ENCODE measurements at places on chromosomes 12 and 14.
A peak's percentile ranks its signal among the peaks of the same experiment; 100 is the strongest.

DNA sequence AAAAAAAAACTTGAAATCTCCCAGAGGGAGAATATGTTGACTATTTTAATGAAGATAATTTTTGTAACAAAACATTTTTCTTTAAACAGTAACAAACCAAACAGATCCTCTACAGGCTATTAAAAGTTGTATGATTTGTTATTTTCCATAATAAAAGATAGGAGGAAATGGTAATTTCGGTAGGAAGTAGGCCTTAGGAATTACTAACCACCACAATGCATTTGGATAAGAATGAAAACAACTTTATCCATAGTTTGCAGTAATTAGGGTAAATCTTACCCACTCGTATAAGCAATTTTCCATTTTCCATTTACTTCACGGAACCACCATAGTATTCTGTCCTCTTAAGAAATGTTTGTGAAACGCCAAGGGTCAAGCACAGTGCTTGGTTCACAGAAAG is 6.0 kb downstream of the USP44 start:
- no peak for DNase-seq

GRCh38 chr14:64992328-64992885 is 5.7 kb downstream of the FNTB start:
- no peak for DNase-seq

DNA sequence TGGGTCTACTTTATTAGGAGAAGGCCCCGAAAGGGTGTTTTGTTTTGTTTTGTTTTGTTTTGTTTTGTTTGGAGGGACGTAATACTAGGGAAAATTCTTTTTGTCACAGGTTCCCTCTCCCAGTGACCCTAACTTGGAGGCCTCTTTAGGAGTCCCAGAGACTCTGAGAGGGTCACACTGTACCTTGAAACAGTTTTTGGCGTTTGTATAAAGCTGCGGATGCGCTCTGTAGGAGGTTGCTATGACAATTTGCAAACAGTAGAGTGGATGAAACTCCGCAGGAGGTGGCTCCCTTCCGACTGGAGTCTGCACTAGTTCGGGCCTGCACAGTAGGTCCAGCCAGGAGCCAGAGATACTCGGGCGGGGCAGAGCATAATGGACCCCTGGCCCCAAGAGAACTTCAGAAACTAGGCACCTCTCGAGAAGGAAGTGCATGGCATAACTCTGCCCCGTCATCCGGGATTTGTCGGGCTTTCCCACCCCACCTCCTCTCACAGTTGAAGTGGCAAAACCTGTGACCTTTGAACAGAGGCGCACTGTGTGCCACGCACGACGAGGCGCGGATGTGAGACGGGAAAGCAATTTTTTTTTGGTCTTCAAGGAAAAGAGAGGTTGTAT is 1.3 kb upstream of the DYRK2 start:
- peak; percentile 13 for DNase-seq

- DNase-seq, result no peak
Observed at GRCh38 chr14:72164420-72165228, 232.4 kb downstream of the RGS6 start.

DNA sequence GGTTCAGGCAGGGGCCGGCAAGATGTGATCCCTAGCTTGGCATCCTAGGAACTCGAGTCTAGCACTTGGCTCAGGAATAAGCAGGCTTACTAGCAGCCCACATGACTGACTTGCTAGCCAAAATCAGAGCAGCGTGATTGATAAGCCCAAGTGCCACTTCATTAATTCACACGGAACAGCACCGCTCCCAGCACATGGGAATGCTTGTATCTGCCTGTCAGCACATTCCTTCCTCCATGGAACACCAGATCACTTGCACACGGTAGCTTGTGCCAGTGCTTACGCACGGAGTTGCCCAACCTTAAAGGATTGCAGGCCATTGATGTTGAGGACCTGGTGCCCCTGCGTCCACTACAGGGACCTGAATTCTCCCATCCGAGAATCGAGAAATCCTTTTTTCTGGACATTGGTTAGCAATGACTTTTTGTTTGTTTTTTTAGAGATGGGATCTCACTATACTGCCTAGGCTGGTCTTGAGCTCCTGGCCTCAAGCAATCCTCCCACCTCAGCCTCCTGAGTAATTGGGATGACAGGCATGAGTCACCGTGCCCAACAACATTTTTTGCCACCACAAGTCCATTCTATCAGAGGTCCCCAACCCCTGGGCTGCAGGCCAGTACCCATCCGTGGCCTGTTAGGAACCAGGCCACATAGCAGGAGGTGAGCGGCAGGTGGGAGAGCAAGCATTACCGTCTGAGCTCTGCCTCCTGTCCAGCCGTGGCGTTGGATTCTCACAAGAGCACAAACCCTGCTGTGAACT is 30.6 kb upstream of the TSPAN9 start:
- no peak for DNase-seq

- DNase-seq, result peak; percentile 42
Observed at GRCh38 chr12:47903151-47903611, 1.6 kb downstream of the VDR start.

DNA sequence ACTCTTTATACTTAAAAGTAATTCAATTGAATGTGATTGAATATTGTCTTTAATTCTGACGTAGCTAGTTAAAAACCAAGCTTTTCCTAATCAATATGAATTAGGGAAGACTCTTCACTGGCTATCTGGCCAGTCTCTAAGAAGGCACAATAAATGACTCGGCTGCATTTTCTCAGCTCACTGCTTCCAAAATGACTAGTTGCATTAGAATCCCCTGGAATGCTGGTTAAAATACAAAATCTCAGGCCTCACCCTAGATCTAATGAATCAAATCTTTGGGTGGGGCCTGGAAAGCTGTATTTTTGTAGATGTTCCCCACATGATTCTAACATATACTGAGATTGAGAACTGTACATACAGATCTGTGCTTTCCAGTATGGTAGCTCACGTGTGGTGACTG is 242.1 kb downstream of the CHST11 start:
- no peak for DNase-seq

DNA sequence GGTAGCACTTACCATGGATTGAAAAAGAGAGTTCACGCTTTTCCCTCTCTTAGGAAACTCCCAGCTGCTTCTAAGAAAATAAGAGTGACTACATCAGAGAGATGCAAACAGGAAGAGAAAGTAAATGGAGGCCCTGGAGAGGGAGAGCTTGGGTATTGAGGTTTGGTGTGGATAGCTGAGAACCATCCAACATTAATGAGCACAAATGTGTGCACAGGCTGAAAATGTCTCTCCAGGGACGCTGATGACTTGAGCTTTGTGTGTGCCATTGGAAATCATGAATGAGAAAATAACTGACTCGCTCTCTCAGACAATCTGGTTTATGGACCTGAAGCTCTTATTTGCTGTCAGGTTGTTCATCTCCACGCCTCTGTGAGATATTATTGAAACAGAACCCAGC is 318.8 kb downstream of the NRXN3 start:
- no peak for DNase-seq

DNA sequence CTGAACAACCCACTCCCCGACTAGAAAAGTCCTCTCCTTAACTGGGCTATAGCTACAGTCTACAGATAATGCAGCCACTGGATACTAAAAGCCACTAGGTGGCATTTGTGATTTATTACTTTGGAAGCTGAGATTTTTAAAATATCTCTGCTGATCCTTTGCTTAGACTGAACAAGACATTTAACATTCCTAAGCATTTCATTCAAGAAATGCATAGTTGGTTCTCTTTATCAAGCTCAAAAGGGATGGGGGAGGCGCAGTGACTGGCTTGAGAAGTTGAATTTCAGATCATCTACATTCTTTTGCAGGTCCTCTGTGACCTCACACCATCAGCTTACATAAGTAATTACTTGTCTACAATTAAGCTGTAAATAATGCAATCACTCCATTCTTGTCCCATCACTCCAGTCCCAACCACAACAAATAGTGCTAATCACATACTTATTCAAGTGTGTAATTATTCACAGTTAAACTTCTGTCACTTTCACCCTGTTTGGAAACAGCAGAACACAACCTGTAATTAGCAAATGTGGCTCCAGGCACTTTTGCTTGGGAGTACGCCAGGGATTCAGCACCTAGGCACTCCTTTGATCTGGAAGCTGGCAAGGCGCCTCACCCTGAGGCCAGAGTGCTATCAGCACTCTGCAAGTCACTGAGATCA is 203.6 kb downstream of the NOVA1 start:
- DNase-seq, result no peak

DNA sequence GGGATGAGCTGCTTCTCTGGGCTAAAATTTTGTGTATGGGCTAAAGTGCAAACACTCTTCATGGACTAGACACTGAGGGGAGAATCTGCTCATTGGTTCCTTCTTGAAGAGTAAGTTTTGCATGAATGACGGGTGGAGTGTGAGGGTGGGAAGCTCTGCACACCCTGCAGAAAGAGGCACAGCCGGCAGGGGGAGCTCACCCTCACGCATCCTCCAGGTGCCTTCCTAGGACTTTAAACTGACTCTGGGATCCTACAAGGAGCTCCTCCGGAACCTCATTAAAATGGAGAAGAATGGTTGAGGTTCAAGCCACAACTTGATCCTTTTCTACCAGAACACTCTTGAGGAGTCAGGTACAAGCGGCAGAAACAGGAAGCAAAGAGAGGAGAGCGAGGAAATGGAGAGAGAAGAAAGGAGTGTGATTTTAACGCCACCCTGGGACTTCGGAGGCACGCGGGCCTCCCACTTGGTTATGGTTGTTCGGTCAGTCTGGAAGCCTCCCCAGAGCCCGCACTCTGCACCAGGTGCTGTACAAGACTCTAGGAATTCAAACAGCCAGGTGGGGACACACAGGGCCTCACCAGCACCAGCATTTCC is 87.5 kb downstream of the SETD3 start:
- DNase-seq, result peak; percentile 58

DNA sequence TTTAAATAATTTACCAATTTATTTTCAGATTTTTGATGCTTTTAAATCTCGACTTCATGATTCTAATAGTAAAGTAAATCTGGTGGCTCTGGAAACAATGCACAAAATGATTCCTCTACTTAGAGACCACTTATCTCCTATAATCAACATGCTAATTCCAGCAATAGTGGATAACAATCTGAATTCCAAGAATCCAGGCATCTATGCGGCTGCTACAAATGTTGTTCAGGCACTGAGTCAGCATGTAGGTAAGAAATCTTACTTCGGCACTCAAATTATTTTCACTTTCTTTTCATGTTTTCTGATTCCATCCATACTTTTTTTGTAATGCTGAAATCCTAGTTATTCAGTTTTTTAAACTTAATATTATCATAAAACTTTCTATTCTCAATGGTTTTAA is 15.5 kb upstream of the PRPF39 start:
- DNase-seq, result no peak

DNA sequence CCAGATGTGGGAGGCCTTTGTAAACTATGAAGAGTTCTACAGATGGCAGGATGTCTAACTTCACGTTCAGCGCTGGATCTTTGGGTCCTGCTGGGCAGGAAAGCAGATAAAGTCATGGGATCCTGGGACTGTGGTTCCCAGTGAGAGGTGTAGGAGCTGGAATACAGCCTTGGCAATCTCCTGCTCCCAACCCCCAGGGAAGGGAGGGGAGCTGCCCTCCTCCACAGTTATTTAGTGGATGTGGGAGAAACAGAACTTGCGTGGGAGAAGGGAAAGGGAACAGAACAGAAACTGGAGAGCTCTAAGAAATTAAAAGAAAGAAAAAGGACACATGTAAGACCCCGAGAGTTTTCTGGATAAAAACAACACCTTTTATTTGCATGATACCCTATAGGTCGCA is 37.0 kb downstream of the NUAK1 start:
- DNase-seq, result no peak

DNA sequence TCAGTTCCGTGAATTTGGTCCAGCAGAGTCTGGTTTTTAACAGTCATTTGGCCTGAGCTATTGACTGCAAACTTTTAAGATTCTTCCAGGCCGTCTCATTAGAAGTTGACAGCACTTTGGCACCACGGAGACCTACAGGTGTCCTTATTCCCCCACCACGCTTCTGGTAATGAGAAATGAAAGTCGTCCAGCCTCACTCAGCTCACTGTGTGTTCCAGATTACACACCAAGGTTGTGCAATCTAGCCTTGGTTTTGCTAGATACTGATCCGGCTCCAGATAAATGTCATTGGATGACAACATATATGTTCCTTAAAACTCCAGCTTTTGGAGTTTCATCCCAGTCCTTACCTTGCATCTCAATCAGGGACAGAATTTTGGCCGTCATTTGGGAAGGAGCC is 210.4 kb downstream of the CHST11 start:
- DNase-seq, result no peak

DNA sequence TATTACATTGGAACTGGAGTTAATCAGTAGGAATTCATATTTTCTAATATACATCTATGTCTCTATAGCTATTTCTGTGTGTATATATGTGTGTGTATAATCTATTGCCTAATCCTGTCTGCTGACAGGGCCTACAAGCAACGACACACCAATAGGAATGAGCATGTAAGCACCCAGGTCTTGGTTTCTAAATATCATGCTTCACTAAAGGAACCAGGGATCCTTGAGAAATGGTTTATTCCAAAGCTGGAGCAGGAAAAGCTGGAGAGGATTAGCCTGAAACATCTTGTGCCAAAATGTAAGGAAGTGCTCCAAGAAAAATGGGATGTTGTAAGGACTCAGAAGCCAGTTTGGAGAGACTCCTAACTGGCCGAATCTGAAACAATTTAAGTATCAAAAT is 29.3 kb upstream of the LGALS3 start:
- no peak for DNase-seq

DNA sequence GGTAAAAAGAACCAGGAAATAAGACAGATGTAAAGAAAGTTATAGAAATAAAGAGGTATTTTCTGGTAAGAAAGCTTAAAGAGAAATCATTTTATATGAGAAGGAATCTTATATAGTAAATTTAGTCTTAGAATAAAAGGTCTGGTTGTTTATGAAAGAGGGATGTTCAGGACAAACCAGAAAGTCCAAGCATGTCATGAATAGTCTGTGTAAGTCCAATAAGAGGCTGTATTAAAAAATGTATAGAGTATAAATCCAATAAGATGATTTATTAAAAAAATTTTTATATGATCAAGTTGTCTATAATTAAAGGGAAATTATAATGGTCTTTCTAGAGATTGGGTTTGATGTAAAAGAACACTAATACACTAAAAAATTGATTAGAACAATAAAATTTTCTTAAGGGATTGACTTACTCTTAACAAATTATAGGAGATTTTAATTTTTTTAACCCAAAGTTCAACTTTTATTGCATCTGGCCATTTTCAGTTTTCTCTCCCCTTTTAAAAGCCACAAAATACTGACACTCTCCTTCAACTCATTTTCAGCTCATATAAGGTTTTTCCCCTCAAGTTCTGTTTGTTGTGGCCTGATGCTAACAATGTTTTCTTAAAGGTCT is 35.1 kb downstream of the ST8SIA1 start:
- no peak for DNase-seq

DNA sequence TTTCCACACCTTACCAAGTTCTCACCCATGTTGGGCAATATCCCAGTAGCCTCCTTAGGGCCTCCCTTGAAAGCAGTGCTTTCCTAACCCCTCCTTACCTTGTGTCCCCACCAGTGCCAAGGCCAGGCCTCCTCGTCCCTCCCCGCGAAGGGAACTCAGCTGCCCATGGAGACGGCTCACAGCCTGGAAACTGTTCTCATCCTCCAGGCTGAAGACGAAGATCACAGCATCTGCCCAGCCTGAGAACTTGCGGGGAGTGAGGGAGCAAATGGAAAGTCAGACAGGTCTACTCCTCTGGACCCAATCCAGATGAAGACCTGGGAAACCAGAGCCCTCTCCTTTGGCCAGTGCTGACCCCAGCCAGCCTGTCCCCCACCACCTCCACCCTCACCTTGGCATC is 4.6 kb downstream of the AGAP2 start:
- DNase-seq, result no peak

GRCh38 chr14:100620255-100621100 is 33.3 kb upstream of the BEGAIN start:
- DNase-seq, result no peak
